ENCODE measurements at places on chromosomes 1 and 21.

DNA sequence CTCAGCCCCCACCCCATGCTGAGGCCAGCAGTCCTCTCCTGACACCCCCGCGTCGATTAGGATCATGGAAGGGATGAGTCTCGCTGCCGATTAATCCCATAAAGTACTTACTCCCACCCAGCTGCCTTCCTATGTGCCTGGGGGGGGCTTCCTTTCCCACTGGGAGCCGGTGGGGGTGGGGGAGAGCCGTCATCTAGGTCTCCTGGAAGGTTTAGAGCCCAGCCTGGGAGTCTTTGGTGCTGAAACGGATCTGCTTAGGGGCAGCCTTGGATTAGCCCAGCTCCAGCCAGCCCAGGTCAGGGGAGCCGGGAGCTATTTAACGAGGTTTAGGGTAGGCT is 9.8 kb downstream of the SAMD11 start:
- DNase-seq = no peak

- no peak for DNase-seq
Observed at GRCh38 chr1:190277107-190277506, 200.6 kb downstream of the BRINP3 start.

DNA sequence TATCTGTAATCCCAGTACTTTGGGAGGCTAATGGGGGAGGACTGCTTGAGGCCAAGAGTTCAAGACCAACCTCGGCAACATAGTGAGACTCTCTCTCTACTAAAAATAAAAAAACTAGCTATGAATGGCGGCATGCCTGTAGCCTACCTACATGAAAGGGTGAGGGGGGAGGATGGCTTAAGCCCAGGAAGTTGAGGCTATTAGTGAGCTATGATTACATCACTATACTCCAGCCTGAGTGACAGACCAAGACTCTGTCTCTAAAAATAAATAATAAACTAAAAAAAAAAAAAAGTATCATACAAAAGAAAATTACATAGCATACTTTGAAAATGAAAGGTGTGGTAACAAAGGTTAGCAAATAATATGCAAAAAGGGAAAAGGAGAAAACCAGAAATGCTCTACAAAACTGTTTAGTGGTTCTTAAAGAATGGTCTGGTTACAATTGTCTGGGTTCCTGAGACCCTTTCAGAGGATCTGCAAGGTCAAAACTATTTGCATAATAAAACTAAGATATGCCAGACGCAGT is 19.0 kb upstream of the SH2D5 start:
- DNase-seq = no peak

GRCh38 chr1:156964441-156964840 is 44.0 kb downstream of the LRRC71 start:
- no peak for DNase-seq

GRCh38 chr1:64433308-64433707 is 36.6 kb upstream of the CACHD1 start:
- no peak for DNase-seq

GRCh38 chr1:31218705-31219104 is 21.0 kb downstream of the NKAIN1 start:
- DNase-seq = no peak

- DNase-seq = peak; percentile 2
Observed at GRCh38 chr1:237470712-237471338, 419.9 kb downstream of the ZP4 start.

DNA sequence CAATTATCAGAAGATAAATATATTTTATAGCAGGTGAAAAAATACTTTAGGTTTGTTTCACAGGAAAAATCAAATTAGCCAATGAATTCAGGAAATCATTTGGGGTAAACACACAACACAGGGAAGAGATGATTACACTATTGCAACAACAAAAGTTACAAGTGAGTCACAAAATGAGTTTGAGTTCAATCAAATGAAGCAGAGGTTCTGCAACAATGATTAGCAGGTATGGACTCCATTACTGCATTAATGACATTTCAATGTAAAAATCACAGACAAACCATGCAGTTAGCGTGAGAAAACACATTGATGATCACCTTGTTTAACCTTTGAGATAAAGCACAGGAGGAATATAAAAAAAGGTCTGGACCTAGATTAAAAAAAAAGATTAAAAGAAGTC is 9.7 kb downstream of the ADGRL4 start:
- DNase-seq = no peak

GRCh38 chr21:38240129-38240528 is 16.7 kb upstream of the KCNJ15 start:
- no peak for DNase-seq

DNA sequence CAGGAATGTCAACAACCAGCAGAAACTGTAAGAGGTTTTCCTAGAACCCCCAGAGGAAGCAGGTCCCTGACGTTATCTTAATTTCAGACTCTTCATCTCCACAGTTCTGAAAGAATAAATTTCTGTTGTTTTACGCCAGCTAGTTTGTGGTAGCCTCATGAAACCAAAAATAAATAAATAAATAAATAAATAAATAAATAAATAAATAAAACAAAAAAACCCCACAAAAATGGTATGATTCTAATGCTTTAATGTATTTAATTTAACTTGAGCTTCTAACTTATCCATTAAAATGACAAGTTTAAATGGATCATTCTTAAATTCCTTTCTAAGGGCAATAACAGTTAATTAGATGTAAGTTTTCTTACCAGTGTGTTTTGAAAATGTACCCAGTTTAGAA is 293.8 kb upstream of the ADAMTS5 start:
- no peak for DNase-seq

DNA sequence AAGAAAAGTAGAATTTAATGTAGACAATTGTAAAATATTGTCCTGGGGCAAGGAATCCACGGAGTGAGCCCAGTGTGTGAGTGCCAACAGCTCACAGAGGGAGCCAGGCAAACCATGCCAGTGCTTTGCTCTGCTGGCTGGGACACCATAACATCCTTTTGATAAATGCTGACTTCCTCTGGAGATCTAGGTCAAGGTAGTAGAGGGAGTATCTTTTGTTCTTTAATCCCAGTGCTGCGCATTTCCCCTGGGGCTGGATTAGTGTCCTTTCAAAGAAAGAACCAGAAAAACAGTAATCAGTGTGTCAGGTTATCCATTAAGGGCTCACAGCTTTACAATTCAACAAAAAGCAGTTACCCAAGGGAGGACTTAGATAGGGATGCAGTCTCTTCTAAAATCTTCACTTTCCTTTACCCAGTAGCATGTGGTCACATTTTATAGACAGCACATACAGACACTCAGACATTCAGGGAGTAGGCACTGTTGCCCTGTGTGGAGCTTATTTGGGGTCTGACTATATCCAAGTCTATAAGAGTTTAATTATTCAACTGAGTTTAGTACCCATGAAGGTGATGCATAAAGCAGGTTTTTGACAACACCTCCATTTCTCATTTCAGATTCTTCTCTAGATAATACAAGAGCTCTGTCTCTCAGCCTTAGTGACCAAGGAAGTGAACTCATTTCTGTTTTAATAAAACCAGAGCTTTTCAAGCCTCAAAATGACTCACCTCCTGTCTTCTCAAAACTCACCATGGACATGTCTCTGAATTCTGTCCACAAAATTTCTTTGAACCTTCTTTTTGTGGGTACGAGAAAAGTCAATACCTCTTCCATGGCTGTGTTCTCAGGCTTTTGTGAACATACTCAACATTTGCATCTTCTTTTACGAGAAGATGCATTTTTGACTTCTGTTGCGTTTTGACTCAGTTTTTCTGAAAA is 215.3 kb downstream of the BRINP2 start:
- DNase-seq = no peak

DNA sequence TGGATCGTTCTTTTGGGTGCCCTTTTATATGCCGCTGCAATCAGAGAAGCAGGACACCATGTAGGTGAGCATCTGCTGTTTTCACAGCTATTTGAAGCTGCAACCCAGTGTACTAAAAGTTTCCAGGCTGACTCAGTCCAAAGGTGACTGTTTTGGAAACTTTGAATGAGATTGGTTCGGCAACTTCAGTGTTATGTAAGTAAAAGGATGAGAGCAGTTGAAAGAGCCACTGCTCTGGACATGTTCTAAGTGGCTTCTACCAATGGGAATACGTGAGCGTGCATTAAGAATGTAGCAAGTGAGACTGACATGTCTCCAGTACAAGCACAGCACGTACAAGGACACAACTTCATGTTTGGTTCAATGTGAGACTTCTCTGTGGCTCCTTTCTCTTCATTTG is 55.6 kb downstream of the DDR2 start:
- no peak for DNase-seq

DNA sequence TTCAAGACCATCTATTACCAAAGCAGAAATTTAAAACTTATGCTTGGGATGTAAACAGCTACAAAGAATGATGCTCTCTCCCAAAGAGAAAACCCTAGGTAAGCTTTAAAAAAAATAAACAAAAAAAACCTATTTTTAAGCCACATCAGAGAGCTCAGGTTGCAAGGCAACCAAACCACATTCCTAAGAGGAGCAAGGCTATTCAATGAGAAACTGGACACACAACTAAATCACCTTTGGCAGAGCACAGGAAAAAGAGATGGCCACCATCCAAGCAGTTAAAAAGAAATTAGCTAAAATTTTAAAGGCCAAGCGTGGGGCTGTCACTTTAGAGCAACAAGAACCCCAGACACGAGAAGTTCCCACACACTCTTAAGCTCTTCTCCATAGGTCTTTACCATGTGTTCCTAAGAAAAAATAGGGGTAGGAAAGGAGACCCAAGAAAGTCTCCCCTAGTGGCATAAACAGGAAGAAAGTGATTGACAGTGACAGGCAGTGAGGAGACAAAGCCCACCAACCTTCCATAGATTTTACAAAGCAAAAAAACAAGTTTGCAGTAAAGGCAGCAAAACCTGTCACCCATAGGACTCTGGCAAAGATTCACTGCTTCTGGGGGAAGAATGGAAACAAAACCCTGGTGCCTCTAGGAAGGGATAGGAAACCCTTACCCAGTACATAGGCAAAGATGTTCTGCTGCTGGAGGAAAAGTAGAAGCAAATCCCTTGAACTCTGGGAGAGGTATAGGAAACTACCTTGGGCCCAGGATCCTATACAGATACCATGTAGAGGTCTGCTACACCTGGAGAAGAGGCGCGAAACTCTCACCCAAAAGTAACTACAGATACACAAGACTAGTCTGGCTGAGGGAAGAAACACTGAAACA is 68.5 kb downstream of the FOXJ3 start:
- DNase-seq = no peak

DNA sequence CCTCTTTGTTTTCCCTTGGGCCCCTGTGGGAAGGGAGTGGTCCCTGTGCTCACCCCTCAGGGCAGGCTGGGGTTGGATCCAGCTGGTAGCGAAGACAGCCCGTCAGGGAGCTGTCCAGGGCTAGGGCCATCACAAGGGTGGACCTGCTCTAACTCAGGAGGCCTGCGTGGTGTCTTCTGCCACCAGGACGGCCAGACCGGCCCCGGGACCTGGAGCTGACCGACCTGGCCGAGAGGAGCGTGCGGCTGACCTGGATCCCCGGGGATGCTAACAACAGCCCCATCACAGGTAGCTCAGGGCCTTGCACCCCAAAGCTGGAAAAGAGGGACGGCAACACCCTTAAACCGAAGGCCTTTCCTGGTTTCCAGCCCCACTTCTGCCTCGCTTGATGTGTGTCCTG is 64.2 kb upstream of the CNTN2 start:
- DNase-seq = no peak

DNA sequence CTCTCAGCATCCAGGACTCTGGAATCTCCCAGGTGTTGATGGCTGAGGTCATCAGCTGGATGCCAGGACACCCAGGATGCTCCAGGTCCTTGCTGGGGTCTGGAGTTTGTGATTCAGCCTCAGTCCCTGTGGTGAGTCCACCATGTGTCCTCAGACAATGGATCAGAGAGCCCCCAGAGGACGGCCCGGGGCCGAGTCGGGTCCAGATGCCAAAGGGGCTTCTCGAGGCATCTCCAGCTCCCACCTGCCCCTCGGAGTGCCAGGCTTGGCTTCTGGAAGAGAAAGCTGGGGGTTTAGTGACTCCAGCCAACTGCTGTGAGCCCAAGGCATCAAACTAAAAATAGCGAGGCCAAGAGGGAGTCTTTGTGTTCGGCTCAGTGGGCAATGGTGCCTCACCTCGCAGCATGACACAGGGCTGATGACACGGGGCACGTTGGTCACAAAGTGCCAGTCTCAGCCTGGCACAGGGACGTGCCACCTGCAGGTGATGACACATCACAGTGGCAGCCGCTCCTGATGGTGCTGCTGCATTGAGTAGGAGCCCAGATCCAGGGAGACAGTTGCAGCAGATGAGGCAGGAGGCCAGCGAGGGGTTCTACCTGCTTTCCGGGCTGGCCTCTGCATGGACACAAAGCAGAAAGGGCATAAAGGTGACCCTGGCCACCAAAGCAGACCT is 10.6 kb downstream of the PDE9A start:
- no peak for DNase-seq

DNA sequence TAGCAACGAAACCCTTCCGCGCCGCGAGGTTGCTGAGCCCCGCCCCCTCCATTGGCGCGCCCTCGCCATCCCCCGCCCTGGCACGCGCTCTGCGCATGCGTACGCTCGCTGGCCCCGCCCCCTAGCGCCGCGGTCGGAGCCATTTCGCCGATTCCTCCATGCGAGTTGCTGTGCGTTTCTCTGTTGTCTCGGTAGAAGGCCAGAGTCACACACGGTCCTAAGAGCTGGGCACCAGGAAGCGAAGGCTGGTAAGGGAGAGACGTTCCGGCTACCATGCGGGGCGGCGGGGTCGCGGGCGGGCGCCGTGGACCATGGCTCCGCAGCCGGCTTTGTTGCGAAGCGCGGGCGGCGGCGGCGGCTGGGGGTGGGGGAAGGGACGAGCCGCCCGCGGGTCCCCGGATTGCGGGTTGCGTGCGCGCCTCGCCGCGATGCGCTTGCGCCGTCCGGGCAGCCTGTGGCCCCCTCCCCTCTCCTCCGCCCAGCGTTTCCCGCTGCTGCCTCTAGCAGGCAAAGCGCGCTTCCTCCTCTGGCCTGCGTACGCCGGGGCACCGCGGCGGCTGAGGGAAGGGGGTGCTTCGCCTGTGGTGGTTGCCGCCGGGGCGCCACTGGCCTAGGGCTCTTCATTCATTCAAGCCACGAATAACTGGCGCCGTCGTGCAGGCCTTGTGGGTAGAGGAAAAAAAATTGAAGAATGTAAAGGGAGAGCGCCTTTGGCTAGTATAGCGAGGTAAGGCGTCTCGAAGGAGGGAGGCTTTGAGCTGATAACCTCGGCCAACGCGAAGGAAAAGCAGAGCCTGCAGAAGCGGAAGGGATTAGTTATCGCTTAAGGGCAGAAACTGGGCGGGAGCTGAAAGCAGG is at the start of gene DHX9:
TSS of gene DHX9 (plus strand) at position 139 of the 858 bp plus-strand sequence. CDS start 3,220 bp downstream, outside the sequence.
- peak; percentile 95 for DNase-seq

GRCh38 chr1:210709701-210710100 is 381.0 kb downstream of the HHAT start:
- DNase-seq = no peak

DNA sequence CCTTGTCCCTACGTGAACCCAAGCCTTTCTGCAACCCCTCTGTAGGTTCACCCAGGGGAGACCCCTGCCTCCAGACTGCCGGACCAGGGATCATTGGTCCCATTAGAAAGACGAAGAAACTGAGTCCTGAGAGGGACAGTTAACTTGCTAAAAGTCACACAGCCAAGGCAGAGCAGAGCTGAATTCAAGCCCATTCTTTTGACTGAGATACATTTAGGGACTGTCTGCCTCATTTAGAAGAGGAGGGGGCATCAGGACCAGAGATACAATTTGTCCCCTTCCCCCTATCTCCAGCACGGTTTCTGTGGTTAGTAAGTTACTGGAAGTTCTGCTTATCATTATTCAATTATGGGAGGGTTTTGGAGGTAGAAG is 19.1 kb downstream of the KCNQ4 start:
- no peak for DNase-seq

Measured in NCI-H1092 (cell line).